OCI-LY7 (cell line): ENCODE measurements at places on chromosomes 11 and 22. TPM values are rescaled to one million over a fixed set of nuclear protein-coding genes. Genes with fewer than 3 reads are reported as not detected.

Gene MDK
- 5.4 and 6.2 TPM in 2 replicates for total RNA-seq

Gene TSKU
- 1.3 and 1.8 TPM in 2 replicates for total RNA-seq

Gene IGSF9B
- total RNA-seq = 2.8 and 3.4 TPM in 2 replicates

Gene CRKL
- 70.9 and 73.4 TPM in 2 replicates for total RNA-seq

Gene SCT
- not detected in 2 replicates for total RNA-seq

Gene OR5B21
- 0.48 and 0.55 TPM in 2 replicates for total RNA-seq

Gene CTSW
- not detected in 2 replicates for total RNA-seq

Gene MAPK8IP2
- total RNA-seq = 1.5 and 2.2 TPM in 2 replicates

Gene FOXRED2
- 40.6 and 48.3 TPM in 2 replicates for total RNA-seq

Gene ANO5
- not detected in 2 replicates for total RNA-seq

Gene SCN3B
- not detected in 2 replicates for total RNA-seq
